Hepatic stellate cell (primary cell): ENCODE measurements at places on chromosomes 11 and 22.
A peak's percentile ranks its signal among the peaks of the same experiment; 100 is the strongest.

DNA sequence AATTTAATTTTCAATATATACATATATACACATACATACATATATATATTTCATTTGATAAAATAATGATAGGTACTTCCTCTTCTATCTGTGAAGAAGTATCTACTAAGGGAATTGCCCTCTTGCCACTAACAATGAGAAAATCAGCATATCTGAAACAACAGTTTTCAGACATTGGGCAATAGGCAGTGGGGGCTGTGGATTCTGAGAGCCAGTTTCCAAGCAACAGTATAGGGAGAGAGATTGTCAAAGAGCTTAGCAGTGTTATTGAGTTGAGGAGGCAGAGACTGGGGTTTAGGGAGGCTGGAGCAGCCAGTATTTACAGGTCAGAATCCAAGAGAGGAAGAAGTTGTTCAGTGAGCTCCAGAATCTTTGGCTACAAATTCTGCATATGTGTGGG lies 119.3 kb downstream of the ARFGAP2 start:
- DNase-seq, result no peak

DNA sequence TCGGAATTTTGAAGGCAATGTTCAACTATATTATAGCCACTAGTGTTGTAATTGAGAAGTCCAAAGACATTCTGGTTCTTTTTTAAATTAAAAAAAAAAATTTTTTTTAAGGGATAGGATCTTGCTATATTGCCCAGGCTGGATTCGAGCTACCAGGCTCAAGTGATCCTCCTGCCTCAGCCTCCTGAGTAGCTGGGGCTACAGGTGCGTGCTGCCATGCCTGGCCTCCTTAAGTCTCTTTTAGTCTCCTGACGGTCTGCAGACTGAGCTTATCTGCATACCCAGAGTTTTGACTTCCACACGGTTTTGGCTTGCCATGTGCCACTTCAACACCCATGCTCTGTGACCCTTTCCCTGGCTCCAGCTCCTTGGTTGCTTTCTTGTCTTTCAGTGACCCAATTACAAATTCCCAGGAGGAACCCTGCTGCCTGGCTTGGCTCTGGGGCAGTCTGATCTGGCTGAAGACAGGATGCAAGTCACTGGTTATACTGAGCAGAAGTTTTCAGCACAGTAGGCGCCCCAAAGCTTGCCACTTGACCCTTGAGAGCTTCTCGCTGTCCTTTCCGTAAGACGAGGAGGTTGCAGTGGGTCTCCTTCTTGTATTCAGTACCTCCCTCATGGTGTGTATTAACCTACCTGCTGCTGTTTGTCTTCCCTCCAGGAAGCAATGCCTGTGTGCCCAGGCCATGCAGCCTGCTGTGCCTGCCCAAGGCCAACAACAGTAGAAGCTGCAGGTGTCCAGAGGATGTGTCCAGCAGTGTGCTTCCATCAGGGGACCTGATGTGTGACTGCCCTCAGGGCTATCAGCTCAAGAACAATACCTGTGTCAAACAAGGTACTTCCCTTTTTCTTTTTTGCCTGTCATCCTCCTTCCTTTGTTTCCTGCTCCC lies 113.8 kb upstream of the SORL1-AS1 start:
- DNase-seq, result no peak

GRCh38 chr11:33227578-33228261 lies 29.5 kb upstream of the HIPK3 start:
- DNase-seq, result peak; percentile 18

DNA sequence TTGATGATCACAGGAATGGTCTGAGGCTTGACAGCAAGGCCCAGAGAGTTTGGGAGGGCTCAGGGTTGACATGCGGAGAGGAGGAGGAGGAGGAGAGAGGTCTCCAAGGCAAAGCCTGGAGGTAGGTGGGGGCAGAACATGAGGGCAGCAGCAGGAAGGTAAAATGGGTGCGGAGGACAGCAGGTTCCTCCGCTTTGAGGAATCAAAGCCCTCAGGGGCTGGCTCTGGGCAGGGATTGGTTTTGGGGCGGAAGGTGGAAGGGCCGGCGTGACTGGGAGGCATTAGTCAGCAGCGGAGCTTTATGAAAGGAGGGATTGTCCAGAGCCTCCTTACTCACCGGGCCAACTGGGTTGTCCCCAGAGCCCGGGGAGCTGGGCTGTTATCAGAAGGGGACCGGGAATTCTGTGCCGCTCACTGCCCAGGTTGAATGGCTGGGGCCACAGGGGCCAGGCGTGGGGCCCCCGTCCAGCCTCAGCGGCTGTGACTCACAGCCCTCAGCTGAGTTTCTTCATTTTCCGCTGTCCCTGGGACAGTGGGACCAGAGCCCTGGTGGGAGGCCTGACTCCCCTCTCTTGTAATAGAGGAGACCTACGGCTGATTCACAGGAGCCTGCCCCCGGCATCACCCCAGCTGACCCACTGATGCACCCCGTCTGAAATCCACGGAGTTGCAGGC lies 36.2 kb downstream of the LIF start:
- DNase-seq, result no peak

DNA sequence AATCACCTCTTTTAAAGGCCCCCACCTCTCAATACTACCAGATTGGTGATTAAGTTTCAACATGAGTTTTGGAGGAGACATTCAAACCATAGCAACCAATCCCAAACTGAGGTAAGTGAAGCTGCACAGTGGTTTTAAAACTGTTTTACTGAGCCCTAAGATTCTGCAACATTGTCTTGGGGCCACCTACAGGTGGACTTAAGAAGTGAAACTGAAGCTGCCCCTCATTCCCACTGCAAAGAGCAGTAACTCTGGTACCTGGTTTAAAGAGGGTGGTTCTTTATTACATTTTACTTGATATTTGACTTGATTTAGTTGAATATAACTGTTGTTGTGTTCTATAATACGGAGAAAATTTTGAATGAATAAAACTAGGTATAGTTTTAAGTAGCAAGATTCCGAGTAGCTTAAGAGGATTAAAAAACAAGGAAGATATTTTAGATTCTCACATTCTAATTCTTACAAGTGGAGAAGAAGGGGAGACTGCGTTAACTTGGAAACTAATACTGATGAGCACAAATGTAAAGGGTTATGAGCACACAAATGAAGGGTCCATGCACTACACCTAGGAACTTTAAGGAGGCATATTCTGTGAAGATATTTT lies 26.7 kb downstream of the SYT9 start:
- peak; percentile 29 for DNase-seq

DNA sequence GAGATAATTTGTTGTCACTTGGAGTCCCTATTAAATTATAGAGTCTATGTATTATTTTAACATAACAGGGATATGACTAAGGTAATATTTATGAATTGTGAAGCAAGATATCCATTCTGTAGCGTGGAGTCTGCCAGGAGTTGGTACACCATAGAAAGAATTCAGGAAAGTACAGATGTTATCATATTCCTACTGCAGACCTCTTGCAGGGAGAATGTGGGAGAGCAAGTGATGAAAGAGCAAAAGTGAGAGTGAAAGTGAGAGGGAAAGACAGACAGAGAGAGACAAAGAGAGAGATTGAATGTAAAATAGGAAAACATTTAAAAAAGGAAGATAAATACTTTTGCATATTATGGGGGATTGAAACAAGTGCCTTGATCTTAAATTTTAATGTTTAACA lies 468.8 kb downstream of the CNTN5 start:
- DNase-seq, result no peak

- no peak for DNase-seq
Measured at GRCh38 chr11:82303671-82304070, 430.0 kb downstream of the FAM181B start.

GRCh38 chr22:28892175-28892731 lies 8.9 kb downstream of the ZNRF3 start:
- no peak for DNase-seq

GRCh38 chr11:134120921-134121526 lies 52.2 kb downstream of the JAM3 start:
- no peak for DNase-seq

GRCh38 chr11:30346068-30346688 lies 23.3 kb downstream of the ARL14EP start:
- no peak for DNase-seq

GRCh38 chr22:48177631-48178030 lies 1415.2 kb downstream of the TBC1D22A start:
- no peak for DNase-seq

DNA sequence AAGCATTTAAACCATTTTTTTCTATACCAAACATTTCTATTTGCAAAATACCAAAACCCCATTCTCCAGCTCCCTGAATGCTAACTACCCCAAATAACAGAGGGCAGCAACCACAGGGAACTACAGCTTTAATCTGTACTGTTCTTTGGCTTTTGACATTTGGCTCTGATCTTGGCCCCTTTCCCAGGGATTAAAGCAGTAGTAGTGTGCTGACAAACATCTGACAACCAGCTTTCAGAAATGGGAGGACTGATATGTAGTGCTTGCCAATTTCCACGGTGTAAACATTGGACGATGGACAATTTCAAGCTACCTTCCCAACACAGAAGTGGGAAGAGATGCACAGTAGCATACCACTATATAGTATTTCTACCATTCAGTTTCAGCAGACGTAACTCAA lies 88.4 kb upstream of the TEAD1 start:
- DNase-seq, result no peak

DNA sequence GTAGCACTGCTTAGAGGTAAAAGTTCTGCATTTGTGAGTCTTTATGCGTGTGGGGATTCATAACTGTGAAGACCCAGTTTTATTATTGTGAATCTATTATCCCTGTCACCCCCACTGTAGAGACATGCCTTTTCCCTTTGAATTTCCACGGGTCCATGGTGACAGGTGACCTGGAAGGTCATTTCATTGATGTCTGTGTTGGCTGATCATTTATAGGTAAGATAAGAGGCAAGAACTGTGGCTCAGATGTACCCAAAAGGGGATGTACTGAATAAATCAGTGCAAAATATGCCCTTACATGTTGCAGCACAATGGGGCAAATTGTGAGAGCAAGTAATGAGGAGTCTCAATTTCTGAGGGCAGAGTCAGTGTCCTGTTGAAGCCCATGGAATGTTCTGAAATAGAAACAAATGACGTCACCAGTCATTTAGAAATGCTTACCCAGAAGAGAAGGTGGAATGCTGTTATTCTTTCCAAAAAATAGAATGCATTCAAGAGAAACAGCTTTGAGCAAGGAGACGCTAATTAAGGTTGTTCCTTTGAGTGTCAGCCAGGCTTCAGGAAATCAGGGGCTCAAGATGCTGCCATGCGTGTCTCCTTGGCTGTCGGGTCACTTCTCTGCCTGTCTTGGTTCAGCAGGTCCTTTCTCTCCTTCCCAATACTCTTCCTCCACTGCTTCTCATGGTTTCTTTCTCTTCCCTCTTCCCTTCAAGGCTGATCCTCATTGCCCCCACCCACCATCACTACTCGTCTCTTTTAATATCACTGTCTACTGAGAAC lies 118.7 kb upstream of the E2F8 start:
- peak; percentile 24 for DNase-seq

DNA sequence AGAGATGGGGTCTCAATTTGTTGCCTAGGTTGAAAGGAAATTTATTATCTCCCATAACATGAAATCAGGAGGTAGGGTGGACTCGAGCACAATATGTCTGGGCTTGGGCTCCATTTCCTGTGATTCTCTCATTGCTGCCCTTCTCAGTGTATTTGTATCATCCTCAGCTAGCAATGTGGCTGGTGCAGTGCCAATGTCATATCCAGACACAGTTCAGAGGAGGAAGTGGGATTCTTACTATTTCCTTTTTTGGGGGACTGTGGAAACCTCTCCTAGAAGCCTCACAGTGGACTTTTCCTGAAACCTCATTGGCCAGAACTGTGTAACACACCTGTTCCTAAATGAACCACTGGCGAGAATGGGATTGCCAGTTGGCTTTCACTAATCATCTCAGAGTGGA lies 21.0 kb upstream of the SWAP70 start:
- DNase-seq, result no peak

- DNase-seq, result no peak
Measured at GRCh38 chr11:124394408-124394807, 4.4 kb downstream of the OR8B3 start.

GRCh38 chr22:46078241-46079092 lies 71.9 kb upstream of the PPARA start:
- DNase-seq, result peak; percentile 82

DNA sequence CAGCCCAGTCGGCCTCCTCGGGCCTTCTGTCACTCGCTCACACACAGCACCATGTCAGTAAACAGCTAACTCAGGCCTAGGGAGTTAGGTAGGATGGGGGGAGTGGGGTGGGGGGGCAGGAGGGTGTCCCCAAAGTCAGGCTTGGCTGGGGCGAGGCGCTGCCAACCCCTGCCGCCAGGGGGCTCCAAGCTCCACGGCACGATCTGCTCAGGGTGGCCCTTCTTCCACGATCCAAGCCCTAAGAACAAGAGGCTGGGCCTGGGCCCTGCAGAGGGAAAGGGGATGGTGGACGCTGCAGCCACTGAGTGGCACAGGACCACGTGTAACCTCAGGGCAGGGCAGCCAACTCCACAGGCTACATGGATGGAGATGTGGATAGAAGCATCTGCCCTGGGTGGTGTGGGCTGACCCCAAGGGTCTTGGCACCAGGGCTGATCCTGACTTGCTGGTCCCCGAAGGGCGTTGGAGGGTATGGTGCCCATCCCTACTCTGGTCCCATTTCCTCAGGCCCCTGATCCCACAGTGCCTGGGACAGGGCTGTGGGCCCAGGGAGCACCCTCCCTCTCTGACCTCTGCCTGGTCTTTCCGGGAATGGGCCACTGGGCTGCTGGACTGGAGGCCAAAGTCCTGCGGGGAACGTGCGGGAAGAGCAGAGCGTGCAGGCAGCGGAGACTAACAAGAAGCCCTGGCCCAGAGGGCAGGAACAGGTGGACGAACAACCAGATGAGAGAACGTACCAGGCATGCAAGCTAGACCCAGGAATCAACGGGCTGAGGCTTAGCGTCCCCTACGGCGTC lies 29.1 kb upstream of the TXNRD2 start:
- peak; percentile 83 for DNase-seq

DNA sequence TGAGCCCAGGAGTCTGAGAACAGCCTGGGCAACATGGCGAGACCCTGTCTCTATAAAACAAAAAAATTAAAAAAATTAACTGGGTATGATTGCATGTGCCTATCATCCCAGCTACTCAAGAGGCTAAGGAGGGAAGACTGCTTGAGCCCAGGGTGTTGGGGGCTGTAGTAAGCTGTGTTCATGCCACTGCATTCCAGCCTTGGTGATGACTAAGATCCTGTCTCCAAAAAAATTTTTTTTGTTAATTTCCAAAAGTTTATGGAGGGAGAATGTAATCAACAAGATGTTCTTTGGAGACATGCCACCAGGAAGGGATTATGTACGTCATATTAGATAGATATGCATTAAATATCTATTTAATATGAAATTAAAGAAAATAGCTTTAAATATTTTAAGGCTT lies 267.5 kb downstream of the SBF2 start:
- no peak for DNase-seq

DNA sequence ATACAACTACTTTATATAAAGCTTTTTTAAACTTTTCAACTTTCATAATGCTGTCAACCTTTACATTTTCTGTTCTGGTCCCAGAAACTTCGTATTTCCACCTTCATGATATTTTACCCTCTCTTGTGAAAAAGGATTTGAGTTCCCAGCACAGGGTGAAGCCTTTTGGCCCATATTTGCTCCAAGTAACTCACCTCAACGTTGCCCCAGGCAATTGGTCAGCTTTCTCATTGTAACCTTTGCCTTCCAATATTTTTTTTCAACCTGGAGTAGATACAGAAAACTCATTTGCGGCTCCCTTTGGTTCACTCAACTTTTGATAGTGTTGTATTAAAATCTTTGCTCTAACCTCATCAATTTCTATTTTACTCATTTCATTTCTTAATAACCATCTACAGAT lies 21.1 kb upstream of the FAR1 start:
- no peak for DNase-seq

- DNase-seq, result no peak
Measured at GRCh38 chr11:19447150-19447566, 206.4 kb upstream of the E2F8 start.
